ENCODE measurements at places on chromosomes 2 and 18.
A peak's percentile ranks its signal among the peaks of the same experiment; 100 is the strongest.

GRCh38 chr18:75070625-75071483 lies 138.1 kb downstream of the PTGR3 start:
- DNase-seq: peak; percentile 27

GRCh38 chr18:77124452-77124922 lies 8.1 kb downstream of the MBP start:
- no peak for DNase-seq

GRCh38 chr2:17627434-17627833 lies 86.9 kb downstream of the VSNL1 start:
- no peak for DNase-seq

GRCh38 chr2:201349601-201350000 lies 7.5 kb downstream of the FLACC1 start:
- DNase-seq: peak; percentile 4

- DNase-seq: no peak
Observed at GRCh38 chr2:217494557-217494956, 508.2 kb downstream of the TNS1 start.

DNA sequence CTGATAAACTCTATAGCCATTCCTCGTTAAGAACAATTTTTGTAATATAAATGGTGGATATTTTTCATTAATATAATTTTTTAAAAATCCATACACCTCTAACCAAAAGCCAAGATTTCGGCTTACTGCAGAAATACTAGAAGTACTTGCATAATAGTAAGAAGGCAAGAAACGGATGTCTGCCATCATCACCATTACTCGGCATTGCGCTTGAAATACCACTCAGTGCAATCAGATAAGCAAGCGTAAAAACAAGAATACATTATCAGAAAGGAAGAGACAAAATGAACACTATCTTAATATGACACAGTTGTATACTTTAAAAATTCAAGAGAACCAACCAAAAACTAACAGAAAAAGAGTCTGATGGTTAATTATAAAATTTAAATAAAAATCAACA lies 15.2 kb upstream of the BOLA3 start:
- no peak for DNase-seq

GRCh38 chr2:46929612-46930011 lies 14.0 kb upstream of the MCFD2 start:
- no peak for DNase-seq

DNA sequence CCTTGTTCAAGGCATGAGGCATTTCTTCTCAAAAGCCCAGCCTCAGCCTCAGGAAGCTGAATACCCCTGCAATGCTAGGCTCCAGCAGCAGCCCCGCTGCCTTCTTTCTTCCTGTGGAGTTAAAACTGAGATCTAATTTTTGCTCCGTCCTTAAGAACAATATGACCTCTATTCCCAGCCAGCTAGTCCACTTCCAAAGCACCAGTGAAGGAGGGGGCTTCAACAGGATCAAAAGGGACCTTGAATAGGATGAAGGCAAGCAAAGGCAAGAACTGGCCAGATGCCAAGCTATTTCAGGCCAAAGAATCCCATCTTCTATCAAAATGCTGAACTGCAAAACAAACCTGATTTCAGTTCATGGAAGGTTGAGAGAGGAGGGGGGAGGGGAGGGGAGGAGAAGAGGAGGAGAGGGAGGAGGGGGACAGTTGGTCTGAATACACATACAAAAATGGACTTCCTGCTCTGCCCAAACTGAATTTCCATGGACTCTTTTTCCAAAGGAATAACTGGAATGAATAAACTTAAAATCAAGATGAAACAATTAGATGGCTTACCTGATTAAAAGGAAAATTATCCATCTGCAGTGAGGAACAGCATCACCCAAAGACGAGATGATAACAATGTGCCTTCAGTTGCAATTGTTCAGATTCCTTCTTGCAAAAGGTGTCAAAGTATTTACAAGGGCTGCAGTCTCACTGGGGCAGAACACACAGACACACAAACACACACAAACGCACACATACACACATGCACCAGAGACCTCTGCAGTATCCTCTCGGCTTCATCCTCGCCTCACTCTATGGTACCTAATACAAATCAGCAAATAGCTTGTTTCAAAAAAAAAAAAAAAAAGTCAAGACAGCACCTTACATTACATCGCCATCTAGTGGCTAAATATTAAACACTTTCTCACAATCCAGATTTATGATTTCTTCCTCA lies at the start of gene SCN1A:
Gene SCN1A, minus strand, starts transcription at position 804 of the 939 bp plus-strand sequence. CDS start 54,399 bp downstream, outside the sequence.
- DNase-seq: peak; percentile 38

GRCh38 chr18:6745504-6746031 lies 16.1 kb downstream of the ARHGAP28 start:
- no peak for DNase-seq

- no peak for DNase-seq
Observed at GRCh38 chr2:106184394-106184793, 9.7 kb downstream of the UXS1 start.

DNA sequence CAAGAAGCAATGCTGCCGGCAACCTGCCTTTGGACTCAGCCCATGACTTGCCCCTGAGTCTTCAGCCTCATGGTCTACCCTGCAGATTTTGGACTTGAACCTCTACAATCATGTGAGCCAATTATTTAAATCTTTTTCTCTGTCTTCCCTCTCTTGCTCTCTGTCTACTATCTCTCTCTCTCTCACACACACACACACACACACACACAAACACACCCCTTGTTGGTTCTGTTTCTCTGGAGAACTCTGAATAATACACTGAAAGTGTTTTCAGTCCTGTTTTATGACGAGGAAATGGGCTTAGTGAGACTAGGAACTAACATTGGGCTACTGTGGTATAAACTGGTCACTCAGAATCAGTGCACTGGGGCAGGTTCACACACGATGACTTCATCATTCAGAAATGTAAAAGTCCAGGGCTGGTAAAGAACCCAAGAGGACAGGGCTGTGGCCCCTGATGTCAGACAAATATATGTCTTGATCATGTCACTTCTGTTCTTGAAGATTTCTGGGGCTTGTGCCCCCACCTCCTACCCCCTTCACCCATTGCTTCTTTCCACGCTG lies 266.1 kb upstream of the SIX2 start:
- peak; percentile 34 for DNase-seq

DNA sequence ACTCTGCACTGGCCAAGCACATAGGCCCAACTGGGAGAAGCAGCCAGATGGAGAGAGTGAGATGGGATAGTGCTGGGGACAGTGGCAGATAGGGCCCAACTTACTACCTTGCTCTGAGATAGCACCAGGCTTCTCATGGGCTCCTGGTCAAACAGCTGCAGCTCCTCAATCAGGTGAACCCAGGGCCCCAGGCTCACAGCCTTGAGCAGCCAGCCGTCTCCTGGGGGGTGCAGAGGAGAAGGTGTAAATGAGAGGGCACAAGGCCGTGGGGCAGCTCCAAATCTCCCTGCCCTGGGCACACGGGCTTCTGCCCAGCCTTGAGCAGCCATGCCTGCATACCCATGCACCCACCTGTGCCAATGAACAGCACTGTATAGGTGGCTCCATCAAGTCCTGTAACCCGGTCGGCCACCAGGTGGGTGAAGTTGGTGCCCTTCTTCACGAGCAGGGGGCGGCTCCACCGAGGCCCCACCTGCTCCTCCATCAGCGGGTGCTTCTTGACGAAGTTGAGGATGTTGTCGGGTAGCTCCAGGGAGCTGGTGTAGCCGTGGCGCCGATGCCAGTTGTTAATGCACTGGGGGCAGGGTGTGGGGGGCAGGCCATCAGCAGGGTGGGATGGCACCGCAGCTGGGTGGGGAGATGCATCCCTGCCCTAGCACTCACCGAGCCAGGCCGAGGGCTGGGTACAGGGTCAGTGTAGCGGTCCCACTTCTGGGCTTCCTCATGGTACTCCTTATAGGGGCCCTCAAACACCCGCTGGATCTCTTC lies 5.9 kb upstream of the ANKRD39 start:
- no peak for DNase-seq

DNA sequence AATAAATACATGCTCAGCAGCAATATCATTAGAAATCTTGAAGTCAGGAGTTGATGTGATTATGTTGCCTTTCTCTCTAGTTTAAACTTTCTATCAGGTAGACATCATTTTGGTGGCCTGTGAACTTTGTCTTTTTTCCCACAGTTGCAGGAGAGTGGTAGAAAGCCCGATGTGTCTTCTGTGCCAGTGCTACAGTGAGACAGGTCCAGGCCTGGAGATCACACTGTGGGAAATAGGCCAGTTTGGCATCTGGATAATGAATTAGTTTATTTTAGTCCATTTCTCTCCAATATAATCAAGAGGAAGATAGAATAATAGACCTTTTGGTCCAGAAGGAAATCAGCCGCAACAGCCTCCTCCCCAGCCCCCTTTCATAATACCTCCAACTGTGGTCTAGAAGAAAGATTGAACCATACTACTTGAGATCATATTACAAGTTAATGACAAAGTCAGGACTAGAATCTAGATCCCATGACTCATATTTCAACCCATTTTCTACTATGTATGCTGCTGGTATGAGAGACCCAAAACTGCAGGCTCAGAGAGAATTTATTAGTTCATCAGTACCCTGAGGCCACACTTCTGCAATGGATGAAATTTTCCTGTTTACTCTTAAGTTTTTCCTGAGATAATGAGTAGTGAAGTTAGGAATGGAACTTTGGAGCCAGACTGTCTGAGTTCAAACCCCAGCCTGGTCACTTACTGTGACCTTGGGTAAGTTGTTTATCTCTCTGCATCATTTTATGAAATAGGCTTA lies 20.6 kb downstream of the KCMF1 start:
- peak; percentile 76 for DNase-seq

- DNase-seq: peak; percentile 57
Observed at GRCh38 chr2:187302586-187302985, 145.5 kb downstream of the CALCRL start.

DNA sequence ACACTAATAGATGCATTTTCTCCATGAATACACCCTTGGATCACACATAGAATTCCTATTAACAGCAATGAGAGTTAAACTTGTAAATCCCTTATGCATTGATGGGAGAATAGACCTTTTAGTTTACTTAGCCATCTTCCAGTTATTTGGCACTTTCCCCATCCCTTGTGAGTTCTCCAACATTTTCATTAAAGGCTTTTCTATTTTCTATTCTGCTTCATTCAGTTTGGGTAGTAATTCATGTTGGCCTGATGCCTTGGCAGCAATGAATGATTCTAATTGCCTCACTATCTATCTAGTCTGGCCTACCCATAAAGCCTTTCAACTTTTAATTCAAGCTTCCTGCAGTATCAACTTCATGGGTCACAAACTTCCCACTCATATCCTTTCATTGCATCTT lies 32.3 kb downstream of the TBR1 start:
- no peak for DNase-seq

- DNase-seq: peak; percentile 96
Observed at GRCh38 chr18:34707670-34708069, 2.4 kb upstream of the DTNA start.

DNA sequence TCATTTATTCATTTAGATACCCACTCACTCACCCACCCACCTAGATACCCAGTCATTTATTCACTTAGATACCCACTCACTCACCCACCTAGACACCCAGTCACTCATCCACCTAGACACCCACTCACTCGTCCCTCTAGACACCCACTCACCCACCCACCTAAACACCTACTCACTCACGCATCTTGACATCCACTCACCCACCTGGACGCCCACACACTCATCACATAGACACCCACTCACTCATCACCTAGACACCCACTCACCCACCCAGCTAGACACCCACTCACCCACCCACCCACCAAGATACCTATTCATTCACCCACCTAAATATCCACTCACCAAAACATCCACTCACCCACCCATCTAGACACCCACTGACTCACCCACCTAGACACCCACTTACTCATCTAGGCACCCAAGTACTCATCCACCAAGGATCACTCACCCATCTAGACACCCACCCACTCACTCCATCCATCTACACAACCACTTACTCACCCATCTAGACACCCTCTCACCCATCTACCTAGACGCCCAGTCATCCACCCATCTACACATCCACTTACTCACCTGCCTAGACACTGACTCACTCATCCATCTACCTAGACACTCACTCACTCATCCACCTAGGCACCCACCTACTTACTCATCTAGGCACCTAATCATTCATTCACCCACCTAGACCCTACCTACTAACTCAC lies 723.7 kb upstream of the RAB6C start:
- no peak for DNase-seq

DNA sequence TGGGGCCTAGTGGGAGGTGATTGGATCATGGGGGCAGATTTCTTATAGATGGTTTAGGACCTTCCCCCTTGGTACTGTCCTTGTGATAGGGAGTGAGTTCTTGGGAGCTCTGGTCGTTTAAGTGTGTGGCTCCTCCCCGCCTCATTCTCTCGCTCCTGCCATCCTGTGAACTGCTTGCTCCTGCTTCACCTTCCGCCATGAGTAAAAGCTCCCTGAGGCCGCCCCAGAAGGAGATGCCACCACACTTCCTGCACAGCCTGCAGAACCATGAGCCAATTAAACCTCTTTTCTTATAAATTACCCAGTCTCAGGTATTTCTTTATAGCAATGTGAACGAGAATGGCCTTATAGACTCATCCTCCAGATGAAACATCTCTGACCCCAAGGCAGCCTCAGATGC lies 101.5 kb downstream of the KCNF1 start:
- no peak for DNase-seq

All from fibroblast of skin of scalp (primary cell).